NCI-H1105 (cell line): ENCODE measurements at places on chromosomes 13 and 19.

GRCh38 chr13:71039440-71039839, 827.6 kb downstream of the DACH1 start:
- DNase-seq = no peak

DNA sequence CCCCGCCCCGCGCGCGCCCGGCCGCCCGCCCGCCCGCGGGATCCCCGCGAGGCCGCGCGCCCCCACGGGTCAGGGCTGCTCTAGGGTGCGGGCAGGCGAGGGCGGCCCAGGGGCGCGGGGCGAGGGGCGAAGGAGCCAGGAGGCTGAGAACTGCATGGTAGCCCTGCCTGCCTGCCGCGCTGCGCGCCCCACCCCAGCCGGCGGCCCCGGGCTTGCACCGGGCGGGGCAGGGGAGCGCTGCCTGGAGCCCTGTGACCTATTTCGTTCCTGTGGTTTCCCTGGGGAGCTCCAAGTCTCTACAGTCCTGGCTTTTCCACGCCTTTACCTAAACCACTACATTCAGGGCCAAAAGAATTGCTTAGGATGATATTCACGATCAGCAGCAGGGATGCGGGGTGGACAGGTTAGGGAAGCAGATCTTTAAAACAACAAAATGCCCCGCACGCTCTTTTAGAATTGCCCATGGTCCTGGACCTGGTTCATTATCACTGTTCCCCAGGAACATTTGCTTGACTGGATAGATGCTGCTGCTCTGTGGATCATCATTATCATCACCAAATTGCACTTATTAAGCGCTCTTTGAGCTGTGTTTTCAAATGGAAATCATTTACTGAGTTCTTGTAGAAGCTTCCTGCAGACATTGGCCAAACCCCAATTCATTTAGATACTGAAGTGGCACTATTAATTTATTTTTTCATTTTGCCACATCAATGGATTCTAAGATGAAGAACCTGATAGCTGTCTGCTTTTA, 421 bp upstream of the GPR12 start:
- DNase-seq = no peak

DNA sequence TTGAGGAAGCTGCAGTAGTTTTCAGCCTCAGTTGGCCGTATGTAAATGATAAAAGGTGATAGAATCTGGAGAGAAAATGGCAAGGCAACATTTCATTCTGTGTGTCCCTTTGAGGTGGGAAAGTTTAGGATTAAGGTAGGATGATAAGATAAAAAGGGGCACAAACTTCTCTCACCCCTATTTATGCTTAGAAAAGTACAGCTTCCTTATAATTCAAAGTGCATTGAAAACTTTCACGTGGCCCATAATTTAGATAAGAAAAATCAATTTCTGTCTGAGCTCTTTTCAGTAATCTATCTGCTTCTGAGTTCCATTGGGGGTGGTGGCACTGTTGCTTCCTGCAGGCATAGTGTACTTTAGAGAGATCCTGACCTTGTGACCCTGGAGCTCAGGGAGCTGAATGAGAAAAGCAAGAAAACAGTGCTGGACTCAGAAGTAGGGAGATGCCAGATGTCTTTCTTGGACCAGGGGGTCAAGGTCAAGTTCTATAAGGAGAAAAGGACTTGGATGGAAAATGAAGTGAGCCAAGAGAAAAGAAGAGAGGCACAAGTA, 187.3 kb downstream of the NDFIP2 start:
- DNase-seq = no peak

- no peak for DNase-seq
These were observed 121.5 kb downstream of the LHFPL6 start for GRCh38 chr13:39481491-39481890.

- no peak for DNase-seq
These were observed 65.7 kb downstream of the SPACA7 start for GRCh38 chr13:112441779-112442310.

- no peak for DNase-seq
These were observed 1.1 kb upstream of the MVB12A start for GRCh38 chr19:17418710-17419109.
